ENCODE measurements at places on chromosomes 13 and 19. TPM values are rescaled to one million over a fixed set of nuclear protein-coding genes. Genes with fewer than 3 reads are reported as not detected.
A peak's percentile ranks its signal among the peaks of the same experiment; 100 is the strongest.

OLFM4 gene
- total RNA-seq = not detected

CYP4F8 gene
- not detected for total RNA-seq

SIGLEC8 gene
- 0.09 TPM for total RNA-seq

ZNF177 gene
- total RNA-seq = not detected

ADAMTSL5 gene
- total RNA-seq = 5.4 TPM

- H3K27me3 ChIP-seq = no peaks in the 10 kb centered on the region
- H3K36me3 ChIP-seq = peaks cover 5% of the 10 kb centered on the region
- peak overlapping the region; percentile 87 for H3K27ac ChIP-seq
- DNase-seq = no peak
Measured at GRCh38 chr19:1904860-1905109, 414 bp upstream of the ADAT3 start.

DNA sequence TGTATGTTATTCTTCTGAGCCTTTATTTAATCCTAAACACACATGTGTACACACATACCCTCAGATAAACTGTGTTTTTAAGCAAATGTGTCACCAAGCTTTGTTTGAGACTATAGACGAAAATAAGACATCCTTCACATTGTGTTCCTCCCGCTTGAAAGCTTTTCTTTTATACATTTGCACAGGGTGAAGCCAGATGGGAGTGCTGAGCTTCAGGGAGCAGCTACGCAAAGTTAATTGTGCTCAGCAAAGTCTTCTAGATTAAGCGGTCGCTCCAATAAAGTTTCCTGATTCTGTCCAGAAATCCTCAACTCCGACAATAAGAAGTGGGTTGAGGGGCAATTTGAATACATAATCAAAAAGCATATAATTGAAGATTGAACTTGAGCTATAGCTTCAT is 117.2 kb upstream of the ARGLU1 start:
- no peaks in the 10 kb centered on the region for H3K36me3 ChIP-seq
- H3K27me3 ChIP-seq = no peaks in the 10 kb centered on the region
- H3K4me3 ChIP-seq = no peak overlapping the region

DNA sequence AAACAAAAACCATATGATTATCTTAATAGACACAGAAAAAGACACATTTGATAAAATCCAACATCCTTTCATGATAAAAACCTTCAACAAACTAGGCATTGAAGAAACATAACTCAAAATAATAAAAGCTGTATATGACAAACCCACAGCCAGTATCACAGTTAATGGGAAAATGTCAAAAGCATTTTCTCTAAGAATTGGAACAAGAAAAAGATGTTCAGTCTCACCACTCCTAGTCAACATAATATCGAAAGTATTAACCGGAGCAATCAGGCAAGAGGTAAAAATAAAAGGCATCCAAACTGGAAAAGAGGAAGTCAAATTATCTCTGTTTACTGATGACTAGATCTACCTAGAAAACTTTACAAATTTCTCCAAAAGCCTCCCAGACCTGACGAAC is 684.2 kb upstream of the SPRY2 start:
- H3K4me3 ChIP-seq = no peak overlapping the region
- no peak for DNase-seq
- no peaks in the 10 kb centered on the region for H3K36me3 ChIP-seq
- H3K27me3 ChIP-seq = no peaks in the 10 kb centered on the region

- no peak for DNase-seq
- no peak overlapping the region for H3K4me3 ChIP-seq
- no peaks in the 10 kb centered on the region for H3K4me1 ChIP-seq
- no peak overlapping the region for H3K27ac ChIP-seq
Measured at GRCh38 chr13:69796256-69796655, 311.4 kb upstream of the ATXN8OS start.

GRCh38 chr19:53432088-53432661 is 391 bp downstream of the ZNF761 start:
- DNase-seq = no peak
- H3K27me3 ChIP-seq = no peaks in the 10 kb centered on the region
- H3K36me3 ChIP-seq = peaks cover 46% of the 10 kb centered on the region
- H3K4me1 ChIP-seq = peaks cover 16% of the 10 kb centered on the region
- H3K4me3 ChIP-seq = peak overlapping the region; percentile 90

GRCh38 chr13:43470610-43471009 is 316.2 kb downstream of the ENOX1 start:
- peaks cover 9% of the 10 kb centered on the region for H3K27me3 ChIP-seq
- H3K27ac ChIP-seq = no peak overlapping the region
- H3K4me3 ChIP-seq = no peak overlapping the region

All from activated CD4-positive, alpha-beta T cell treated with anti-CD3 and anti-CD28 coated beads, Interleukin-2, amount 10 ng/mL, durations not matched to agents 24 days and 14 days (primary cell).